ENCODE measurements at places on chromosomes 2 and 18.

- no peak for DNase-seq
Measured at GRCh38 chr18:44627280-44627679, 53.4 kb upstream of the SETBP1 start.

GRCh38 chr18:8686611-8687010 is 18.7 kb upstream of the MTCL1 start:
- no peak for DNase-seq

DNA sequence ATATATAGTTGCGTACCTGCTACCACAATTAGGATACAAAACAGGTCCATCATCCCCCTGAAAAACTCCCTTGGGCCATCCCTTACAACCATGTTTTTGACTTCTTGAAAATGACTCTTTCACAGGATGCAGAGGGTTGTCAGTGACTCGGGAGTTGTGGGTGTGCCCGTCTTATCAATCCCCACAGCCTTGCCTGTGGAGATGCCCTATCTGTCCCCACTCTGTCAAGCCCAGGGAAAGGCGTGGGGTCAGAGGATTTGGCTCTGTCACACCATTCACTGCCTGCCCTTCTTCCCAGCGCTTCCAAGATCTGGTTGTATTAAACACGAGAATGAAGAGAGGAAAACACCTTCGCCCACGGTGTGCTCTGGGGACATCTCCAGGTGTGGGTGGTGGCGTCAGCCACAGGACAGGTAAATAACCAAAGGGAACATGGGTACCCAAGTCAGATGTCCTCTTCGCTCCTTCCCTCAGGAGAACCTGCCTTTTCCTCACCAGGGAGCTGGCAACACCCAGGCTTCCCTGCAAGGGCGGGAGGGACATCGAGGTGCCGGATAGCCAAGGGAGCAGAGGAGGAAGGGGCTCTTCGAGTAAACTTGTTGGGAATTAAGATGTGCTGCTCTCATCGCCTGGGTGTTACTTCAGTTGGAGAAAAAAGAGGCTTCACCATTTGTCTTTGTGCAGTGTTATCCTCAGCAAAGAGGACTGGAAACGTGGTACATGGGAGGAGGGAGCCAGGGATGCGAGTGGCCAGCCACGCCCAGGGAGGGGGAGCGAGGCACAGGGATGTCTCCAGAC is 100.3 kb downstream of the B3GNT2 start:
- DNase-seq: no peak

GRCh38 chr2:59961746-59962145 is 591.7 kb downstream of the BCL11A start:
- no peak for DNase-seq

DNA sequence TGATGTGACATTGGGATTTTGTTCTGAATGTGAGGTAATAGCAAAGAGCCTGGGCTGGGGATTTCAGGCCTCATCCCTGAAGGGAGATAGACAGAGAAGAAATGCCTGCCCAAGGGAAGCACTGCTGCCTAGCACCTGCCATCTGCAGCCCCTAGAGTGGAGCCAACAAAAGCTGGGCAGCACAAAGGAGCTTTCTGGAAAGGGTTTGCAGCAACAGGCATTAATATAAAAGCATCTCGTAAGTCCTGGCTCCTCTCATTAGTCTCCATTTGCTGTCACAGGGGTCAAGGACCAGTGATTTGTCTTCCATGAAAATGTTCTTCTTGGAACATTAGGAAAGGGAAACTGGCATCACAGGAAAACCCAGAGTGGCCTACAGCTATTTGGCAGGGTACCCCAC is 157.2 kb upstream of the SLC14A2 start:
- DNase-seq: no peak

DNA sequence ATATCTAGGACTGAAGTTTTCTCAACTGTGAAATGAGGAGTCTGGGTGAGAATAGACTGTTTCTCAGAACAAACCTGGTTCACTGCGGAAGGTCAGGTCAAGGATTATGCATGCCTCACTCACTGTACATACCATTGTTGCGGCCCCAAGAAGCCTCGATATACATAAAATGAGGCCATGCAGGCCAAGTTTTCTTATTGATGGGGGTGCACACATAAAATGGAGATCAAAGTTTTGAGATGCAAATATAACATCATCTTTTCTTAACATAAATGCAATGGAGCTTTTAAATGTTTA is 1366.1 kb upstream of the CELF4 start:
- no peak for DNase-seq

GRCh38 chr2:47118581-47118980 is 36.5 kb downstream of the STPG4 start:
- DNase-seq: no peak

DNA sequence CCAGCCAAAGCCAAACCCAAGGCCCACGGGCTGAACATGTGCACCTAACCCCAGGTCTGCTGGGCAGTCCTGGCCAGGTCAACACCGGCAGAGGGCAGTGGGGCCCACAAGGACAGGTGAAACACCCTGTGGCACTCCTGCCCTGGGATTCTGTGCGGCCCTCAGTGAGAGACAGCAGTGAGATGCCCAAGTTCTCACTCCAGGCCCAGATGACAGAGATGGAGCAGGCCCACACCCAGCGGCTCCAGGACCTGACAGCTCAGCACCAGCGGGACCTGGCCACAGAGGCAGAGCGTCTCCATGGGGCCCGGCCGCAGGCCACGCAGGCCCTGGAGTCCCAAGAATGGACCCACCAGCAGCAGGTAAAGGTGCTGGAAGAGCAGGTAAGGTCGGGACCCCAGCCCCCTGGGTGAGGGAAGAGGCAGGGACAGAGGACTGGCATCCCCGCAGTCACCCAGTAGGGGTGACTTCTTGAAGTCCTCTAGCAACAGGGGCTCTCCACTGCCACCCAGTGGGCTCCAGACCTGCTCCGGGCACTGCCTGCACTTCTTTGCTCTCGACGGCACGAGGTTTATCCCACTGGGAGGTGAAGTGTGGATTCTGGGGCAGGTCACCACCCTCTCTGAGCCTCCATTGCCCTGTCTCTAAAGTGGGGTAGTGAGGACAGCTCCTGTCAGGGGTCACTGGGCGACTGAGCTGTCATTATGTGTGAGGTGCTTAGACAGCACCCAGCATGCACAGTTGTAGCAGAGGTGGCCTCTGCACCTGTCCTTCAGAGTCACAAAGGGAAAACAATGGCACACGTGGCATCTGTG is 8.8 kb upstream of the SNED1 start:
- DNase-seq: no peak

- no peak for DNase-seq
Measured at GRCh38 chr18:25077038-25077943, 274.7 kb downstream of the ZNF521 start.

DNA sequence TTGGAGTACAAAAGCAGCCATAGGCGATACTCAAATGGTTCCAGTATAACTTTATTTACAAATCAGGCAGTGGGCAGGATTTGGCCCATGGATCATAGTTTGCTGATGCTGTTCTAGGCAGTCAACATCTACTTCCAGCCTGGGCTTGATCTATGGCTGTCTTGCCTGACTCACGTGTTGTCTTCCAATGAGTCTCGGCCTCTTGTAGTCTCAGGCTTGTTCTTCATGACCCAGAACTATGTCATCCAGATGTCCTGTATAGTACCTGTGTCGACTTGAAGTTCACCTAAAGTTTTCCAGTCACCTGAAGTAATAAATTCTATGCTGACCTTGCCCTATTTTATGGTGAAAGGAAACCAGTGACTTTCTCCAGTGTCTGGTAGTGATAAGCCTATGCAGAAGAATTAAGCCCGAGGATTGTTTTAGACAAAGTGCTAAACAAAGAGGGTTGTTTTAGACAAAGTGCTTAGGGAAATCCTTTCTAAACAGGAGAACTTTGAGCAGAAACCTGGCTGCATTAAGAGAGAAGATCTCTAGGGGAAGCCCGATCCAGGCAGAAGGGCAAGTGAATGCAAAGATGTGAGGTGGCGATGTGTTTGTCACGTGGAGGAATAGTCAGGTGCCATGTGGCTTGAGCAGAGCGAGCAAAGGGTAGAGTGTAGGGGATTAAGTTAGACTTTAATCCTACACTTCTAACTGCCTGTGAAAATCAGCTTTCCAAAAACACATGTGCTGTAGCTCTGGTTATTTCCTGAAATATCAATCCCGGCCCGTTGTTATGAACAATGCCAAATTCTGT is 8.5 kb upstream of the THNSL2 start:
- no peak for DNase-seq

- no peak for DNase-seq
Measured at GRCh38 chr18:48595703-48596218, 56.9 kb downstream of the CTIF start.

Data from stimulated activated CD4-positive, alpha-beta T cell treated with anti-CD3 and anti-CD28 coated beads, Interleukin-1b, Interleukin-23, amount 100 ng/mL, for 48 hours (primary cell).